ENCODE measurements at places on chromosomes 2 and 18. TPM values are rescaled to one million over a fixed set of nuclear protein-coding genes. Genes with fewer than 3 reads are reported as not detected.

DNA sequence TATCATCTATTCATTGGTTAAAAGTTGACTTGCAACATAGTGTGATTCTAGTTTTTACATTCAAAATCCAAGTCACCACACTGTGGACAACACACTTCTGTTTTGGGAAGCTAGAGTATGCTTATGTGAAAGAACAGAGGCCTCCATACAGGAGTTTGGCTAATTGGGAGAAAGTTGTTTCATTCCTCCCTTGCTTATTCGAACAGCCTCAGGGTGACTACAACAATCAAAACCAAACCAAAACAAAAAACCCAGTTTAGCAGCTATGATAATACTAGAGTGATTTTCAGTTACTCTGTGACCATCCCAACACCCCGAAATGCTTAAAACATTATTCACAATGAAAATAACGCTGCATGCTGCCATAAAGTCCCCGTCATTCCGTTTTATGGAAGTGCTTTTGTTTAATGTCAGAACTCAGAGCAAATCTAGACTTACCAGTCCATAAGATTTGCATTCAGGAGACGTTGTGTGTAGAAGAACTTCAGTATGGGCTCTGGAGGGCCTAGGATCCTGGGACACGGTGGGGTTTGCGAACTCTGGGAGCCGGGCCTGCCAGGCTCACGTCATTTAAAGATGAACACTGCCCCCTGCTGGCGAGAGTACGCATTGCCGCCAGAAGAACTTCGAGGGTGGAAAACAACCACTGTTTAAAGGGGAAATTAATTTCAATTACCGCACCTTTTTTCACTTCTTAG, 111.4 kb downstream of the FTCDNL1 start:
- H3K27me3 ChIP-seq, result peaks cover 8% of the 10 kb centered on the region
- H3K27ac ChIP-seq, result no peak overlapping the region
- peak; percentile 66 for DNase-seq
- H3K4me3 ChIP-seq, result no peak overlapping the region

The EFHD1 gene
- not detected for total RNA-seq

DNA sequence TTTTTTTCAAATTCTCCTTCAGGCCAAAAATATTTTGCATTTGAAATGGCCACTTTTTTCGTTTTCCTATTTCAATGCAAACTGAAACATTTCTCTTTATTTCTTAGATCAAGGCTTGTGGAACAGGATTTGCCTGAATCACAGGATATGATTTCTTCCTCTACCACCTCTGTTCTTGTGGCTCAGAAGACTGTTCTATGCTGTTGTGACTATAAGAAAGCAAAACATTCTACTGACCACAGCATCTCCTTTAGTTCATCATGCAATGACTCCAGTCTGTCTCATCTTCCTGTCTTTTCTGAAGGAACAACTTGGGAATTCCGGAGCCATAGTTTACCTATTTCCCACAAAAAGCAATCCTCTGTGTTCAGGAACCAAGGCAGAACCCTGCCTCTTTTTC, 16.2 kb upstream of the ZNF512 start:
- peaks cover 14% of the 10 kb centered on the region for H3K27me3 ChIP-seq
- H3K27ac ChIP-seq, result no peak overlapping the region
- no peak for DNase-seq

DNA sequence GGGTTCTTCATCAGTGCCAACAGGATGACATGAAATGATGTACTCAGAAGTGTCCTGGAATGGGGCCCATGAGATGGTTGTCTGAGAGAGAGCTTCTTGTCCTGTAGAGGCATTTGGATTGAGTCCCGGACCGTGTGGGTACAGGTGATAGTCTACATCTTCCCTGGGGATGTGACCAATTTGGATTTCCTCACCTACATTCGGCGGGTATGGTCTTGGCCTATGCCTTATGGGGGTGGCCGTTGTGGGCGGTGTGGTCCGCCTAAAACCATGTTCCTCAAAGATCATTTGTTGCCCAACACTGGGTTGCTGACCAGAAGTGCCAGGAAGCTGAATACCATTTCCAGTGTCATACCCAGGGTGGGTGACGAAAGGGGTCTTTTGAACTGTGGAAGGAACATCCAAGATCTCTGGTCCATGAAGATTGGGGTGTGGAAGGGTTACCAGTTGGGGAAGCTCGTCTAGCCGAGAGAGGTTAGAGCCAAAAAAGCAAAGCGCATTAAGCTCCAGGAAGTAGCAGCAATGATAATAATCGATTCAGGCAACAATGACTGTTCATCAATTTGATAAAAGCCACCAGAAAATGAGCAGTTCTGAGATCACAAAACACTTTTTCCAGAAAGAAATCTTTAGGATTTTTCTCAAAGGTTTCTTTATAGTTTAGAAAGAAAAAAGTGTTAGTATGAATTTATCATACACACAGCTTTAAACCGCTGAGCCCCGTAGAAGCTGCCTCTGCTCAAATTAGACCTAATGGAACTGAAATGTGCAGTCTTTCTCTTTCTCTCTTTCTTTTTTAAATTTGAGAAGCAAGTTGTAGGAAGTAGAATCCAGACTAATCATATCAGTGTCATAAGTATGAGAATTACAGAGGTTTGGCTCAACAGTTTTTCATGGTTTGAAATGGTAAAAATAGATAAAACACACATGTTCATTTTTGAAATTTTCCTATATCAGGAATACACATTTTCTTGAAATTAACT, 60.3 kb downstream of the ATIC start:
- DNase-seq, result no peak
- no peaks in the 10 kb centered on the region for H3K36me3 ChIP-seq
- H3K4me3 ChIP-seq, result no peak overlapping the region
- H3K27ac ChIP-seq, result no peak overlapping the region
- no peaks in the 10 kb centered on the region for H3K27me3 ChIP-seq

The TSPYL6 gene
- total RNA-seq, result not detected

The STPG4 gene
- total RNA-seq, result not detected

GRCh38 chr2:222393733-222394267, 30.5 kb upstream of the SGPP2 start:
- no peak for DNase-seq
- H3K36me3 ChIP-seq, result no peaks in the 10 kb centered on the region
- H3K4me1 ChIP-seq, result no peaks in the 10 kb centered on the region
- no peak overlapping the region for H3K27ac ChIP-seq
- no peak overlapping the region for H3K4me3 ChIP-seq

DNA sequence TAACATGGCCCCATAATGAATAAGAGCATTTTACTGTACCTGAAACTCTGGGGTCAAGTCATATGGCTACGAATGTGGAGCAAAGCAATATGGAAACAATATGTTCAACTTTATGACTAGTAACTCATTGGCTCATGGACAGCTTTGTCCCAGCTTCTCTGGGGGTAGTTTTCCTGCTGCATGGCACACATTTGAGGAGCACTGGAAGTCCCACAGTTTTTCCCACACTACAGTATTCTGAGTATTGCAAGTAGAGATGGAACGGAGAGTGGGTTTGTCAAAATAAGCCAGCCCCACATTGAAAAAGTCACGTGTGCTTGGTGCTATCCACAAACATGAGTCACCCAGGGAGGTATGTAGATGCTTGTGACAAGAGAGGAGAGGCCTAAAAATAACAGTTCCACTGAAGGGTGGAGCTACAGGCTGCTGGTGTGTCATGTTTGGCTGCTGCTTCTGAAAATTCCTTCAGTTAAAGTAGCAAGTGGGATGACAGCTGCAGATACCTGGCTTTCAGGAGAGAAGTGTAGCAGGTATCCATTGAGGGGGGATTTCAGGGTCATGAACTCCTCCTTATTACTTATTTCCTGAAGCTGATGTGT, 48.2 kb upstream of the CTAGE1 start:
- no peaks in the 10 kb centered on the region for H3K4me1 ChIP-seq
- H3K4me3 ChIP-seq, result no peak overlapping the region
- no peaks in the 10 kb centered on the region for H3K27me3 ChIP-seq
- no peaks in the 10 kb centered on the region for H3K36me3 ChIP-seq
- no peak for DNase-seq
- H3K27ac ChIP-seq, result no peak overlapping the region

The DSG4 gene
- not detected for total RNA-seq

The UPP2 gene
- not detected for total RNA-seq

The ZFAND2B gene
- 67.4 TPM for total RNA-seq

The SCYGR5 gene
- total RNA-seq, result not detected

DNA sequence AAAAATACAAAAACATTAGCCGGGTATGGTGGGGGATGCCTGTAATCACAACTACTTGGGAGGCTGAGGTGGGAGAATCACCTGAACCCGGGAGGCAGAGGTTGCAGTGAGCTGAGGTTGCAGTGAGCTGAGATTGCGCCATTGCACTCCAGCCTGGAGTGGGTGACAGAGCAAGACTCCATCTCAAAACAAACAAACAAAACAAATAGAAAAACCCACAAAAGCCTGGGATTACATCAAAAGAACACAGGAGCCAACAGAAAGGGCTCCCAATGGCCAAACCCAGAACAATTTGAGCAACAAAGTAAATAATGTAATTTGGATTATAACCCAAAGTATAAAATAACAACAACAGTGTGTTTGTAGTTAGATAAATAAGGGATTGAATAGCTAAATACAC, 159.8 kb downstream of the UXS1 start:
- no peak overlapping the region for H3K4me3 ChIP-seq
- no peaks in the 10 kb centered on the region for H3K36me3 ChIP-seq
- DNase-seq, result no peak
- H3K27ac ChIP-seq, result no peak overlapping the region

The CHST10 gene
- total RNA-seq, result 1.9 TPM

- H3K27me3 ChIP-seq, result peaks cover 7% of the 10 kb centered on the region
- no peak for DNase-seq
- no peak overlapping the region for H3K4me3 ChIP-seq
- H3K27ac ChIP-seq, result no peak overlapping the region
- H3K4me1 ChIP-seq, result peaks cover 3% of the 10 kb centered on the region
These were observed 279.9 kb upstream of the NCKAP5 start for GRCh38 chr2:133848111-133848649.

The REL gene
- 91.9 TPM for total RNA-seq

- H3K27me3 ChIP-seq, result no peaks in the 10 kb centered on the region
- no peak overlapping the region for H3K27ac ChIP-seq
- no peak for DNase-seq
- no peaks in the 10 kb centered on the region for H3K36me3 ChIP-seq
These were observed 102.9 kb upstream of the EPB41L3 start for GRCh38 chr18:5646739-5647138.

GRCh38 chr2:171706152-171706803, 19.0 kb downstream of the DYNC1I2 start:
- H3K27me3 ChIP-seq, result no peaks in the 10 kb centered on the region
- no peak overlapping the region for H3K4me3 ChIP-seq
- H3K36me3 ChIP-seq, result peaks cover 19% of the 10 kb centered on the region
- no peak for DNase-seq
